T-helper 1 cell (primary cell): ENCODE measurements at places on chromosomes 4 and X.

- DNase-seq: no peak
These were observed 565 bp upstream of the ZNF41 start for GRCh38 chrX:47483306-47484268.

DNA sequence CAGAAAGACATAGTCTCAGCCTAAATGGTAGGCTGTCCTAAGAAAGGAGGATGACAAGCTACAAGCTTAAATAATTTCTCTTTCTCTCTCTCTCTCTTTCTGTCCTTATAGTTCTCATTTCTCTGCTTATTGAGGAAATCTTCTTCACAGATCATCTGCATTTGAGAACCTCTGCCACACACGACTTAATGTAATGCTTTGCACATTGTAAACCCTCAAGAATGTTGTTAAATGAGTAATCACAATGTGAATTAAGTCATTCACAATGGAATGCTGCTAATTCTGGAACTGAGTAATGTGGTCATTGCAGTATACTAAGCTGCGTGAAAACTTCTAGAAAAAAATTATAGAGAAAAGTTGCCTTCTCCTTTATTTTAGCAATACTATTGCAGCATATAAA lies 508.9 kb upstream of the FTHL17 start:
- DNase-seq: no peak

GRCh38 chr4:1283711-1284110 lies 6.0 kb upstream of the MAEA start:
- no peak for DNase-seq

DNA sequence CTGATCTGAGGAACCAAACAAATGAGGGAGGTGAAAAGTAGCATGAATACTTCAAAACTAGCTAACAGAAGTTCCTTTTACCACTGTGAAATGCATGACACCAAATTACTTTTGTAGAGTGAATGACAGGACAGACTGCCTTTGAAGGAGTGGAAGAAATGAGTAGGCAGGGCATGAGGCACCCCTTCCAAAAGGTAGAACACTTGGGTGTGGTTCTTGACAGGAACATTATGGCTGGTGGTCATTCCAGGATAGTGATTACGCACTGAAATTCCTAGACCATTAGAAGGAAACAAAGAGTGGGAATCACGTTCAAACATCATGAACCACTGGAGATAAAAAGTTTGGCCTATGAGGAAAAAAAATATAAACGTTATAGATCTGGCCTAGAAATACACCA lies 4.9 kb downstream of the HUWE1 start:
- DNase-seq: no peak

DNA sequence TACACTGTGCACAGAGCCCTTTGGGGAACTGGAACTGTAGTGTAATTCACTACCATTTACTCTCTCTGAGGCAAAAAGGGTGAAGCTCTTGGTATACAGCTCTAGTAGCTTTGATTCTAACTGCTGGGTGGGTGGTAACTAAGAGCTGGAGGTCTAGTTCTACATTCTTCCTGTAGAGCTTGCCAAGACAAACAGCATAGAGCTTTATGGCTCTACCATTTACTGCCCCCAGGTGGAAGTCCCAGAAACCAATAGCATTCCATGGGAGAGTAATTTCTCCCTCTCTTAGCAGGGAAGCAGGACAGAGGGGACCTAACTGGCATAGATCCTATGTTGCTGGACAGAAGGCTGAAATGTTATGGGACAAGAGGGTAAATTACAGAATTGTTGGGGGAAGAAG lies 26.7 kb downstream of the HDAC8 start:
- no peak for DNase-seq

- DNase-seq: no peak
These were observed 61.2 kb upstream of the DAPP1 start for GRCh38 chr4:99755223-99755944.

GRCh38 chr4:81827577-81828202 lies 356.0 kb upstream of the RASGEF1B start:
- no peak for DNase-seq

DNA sequence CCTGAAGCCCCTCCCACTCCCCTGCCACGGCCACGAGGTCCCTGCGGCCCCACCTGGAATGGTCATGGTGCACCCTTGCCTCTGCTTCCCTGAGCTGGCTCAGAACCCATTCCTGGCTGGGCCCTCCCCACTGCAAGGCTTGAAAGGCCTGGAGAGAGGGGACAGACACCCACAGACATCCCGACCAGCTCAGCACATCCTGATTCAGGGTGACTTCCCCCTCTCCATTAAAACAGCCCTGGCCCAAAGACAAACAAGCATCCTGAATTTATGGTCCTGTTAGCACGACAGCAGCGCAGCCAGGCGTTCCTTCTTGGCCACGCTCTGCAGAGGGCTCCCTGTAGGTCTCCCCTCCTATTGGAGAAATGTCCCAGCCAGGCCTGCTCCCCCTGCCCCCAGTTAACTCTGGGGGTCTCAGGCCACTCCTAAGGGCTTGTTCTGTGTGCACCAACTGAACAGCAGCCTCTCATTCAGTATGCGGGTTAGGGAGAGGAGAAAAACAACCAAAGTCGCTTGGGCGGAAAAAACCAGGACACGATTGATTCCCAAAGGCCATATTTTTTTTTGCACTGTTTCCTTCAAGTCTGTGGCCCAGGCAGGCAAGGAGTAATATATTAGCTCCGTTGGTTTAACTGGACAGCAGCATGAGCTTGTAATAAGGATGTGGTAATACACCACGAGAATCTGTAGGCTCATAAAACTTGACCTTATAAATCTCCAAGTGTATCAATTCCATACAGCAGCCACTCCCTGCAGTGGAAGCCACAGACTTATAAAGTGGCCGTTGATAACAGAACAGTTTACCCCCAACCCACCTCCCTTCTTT lies 106.7 kb upstream of the MSX1 start:
- DNase-seq: no peak

DNA sequence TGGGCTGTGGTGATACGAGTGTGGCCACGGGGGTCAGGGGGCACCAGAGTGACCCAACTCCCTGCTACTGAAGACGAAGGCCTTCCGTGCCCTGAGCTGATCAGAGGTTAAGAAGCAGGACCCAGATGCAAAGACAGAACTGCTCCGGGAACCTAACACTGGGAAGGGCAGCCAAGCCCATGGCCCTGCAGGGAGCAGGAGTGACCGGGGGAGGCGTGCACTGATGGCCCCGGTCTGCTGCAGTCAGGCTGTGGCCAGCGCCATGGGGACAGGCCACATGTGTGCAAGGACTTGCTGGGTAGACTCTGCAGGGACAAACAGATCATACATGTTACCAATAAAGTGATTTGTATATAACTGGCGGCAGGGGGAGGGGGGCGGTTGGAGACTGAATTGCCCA lies 74.6 kb downstream of the ACOX3 start:
- no peak for DNase-seq
